ENCODE measurements at places on chromosomes 12 and 14. TPM values are rescaled to one million over a fixed set of nuclear protein-coding genes. Genes with fewer than 3 reads are reported as not detected.

The G2E3 gene
- total RNA-seq = 20.6 TPM

The SDR9C7 gene
- total RNA-seq = 0.26 TPM

The ATL1 gene
- 7.3 TPM for total RNA-seq

- DNase-seq = no peak
Observed at GRCh38 chr12:94879542-94879941, 124.0 kb downstream of the NDUFA12 start.

DNA sequence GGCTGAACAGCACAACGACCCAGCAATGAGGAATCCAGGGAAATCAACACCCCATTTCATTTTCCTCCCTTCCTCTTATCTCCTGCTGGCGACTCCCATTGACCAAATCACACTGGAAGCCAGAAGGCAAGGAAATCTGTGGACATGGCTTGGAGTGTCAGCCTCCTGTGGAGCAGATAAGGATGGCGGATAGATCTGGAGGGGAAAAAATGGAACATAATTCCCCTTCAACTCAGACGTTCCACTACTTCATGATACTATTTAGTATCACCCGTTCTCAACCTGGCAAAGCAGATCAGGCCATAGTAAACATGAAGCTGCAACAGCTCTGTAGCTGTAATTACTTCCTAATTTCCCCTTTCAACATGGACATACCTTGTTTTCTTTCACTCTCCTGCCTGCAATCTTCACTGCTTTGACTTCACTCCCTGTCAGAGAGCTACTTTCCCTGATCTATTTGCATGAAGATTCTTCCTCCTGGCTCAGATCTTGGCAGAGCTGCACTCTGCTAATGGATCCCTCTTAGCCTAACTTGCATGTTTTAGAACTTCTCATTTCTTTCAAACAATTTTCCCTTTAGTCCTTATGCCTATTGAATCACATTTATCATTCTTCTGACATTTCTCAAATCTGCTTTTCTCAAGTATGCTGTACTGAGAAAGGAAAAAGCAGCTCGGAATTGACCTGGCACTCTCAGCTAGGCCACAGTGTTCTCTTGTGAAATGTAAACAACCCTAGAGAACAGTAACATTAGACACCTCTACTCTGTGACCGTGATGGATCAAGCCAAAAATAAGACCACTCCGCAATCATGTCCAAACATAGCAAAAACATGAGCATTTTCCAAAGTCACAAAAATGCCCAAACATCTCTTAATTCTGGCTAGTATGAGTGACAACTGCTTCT is 135.1 kb downstream of the ETNK1 start:
- DNase-seq = no peak

- DNase-seq = no peak
Observed at GRCh38 chr12:106696071-106696470, 78.4 kb upstream of the RIC8B start.

GRCh38 chr14:78633752-78634151 is 463.6 kb downstream of the NRXN3 start:
- no peak for DNase-seq
